ENCODE measurements at places on chromosomes 12 and 14. TPM values are rescaled to one million over a fixed set of nuclear protein-coding genes. Genes with fewer than 3 reads are reported as not detected.
A peak's percentile ranks its signal among the peaks of the same experiment; 100 is the strongest.

DNA sequence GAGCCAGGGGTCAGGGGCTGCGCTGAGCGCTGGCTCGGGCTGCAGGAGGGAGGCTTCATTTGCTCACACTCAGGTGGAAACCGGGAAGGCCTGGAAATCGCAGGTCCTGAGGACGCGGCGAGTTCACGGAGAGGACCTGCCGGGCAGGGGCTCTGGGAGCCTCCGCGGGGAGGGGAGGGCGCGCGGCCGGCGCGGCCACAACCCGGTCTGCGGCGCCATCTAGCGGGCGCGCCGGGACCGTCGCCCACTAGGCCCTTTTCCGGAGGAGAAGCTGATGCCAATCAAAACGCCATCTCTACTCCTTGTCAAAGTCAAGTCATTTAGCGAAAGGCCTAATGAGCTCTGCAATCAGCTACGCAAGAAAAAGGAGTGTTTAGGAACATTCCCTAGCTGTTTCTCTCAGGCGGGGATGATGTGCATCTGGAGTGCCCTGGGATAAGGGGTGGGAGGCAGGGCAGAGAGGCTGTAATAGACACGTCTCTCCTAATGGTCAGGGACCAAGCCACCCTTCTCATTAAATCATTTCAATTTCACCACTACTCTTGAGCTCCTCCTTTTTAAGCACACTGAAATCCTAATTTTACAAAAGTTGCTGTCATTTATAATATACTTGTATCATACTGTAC is 885.8 kb upstream of the TMEM132C start:
- no peaks in the 10 kb centered on the region for H3K36me3 ChIP-seq
- no peaks in the 10 kb centered on the region for H3K4me1 ChIP-seq
- DNase-seq, result peak; percentile 47
- H3K4me3 ChIP-seq, result no peak overlapping the region
- H3K27me3 ChIP-seq, result peaks cover 2% of the 10 kb centered on the region

DNA sequence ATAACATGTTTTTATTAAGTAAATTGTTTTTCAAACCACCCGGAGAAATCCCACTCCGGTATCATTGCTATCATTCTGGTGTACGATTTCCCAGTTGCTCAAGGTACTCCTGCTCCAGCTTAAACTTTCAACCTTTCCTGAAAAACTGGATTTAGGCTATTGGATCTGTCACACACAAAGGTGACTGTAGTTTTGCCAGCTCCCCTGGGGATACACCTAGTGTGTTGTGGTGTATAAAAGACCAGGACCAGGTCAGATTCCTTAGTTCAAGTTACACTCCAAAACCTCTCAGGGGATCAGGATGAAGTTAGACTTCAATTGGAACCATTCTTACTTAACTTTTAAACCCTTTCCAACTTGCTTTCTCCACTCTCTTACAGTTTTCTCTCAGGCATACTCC is 303.9 kb downstream of the NOVA1 start:
- no peak overlapping the region for H3K4me3 ChIP-seq
- H3K27me3 ChIP-seq, result no peaks in the 10 kb centered on the region
- no peak overlapping the region for H3K27ac ChIP-seq
- no peaks in the 10 kb centered on the region for H3K36me3 ChIP-seq
- no peak for DNase-seq
- no peaks in the 10 kb centered on the region for H3K4me1 ChIP-seq

GRCh38 chr14:54809767-54810166 is 92.9 kb downstream of the GCH1 start:
- no peak for DNase-seq
- H3K4me3 ChIP-seq, result no peak overlapping the region
- peaks cover 11% of the 10 kb centered on the region for H3K4me1 ChIP-seq
- H3K27me3 ChIP-seq, result no peaks in the 10 kb centered on the region

- no peaks in the 10 kb centered on the region for H3K27me3 ChIP-seq
- H3K36me3 ChIP-seq, result no peaks in the 10 kb centered on the region
- no peak overlapping the region for H3K4me3 ChIP-seq
- no peak for DNase-seq
- no peak overlapping the region for H3K27ac ChIP-seq
These were observed 69.9 kb downstream of the SDR9C7 start for GRCh38 chr12:56864318-56864717.

GRCh38 chr12:55703901-55704761 is 3.6 kb downstream of the ITGA7 start:
- peak overlapping the region; percentile 86 for H3K4me3 ChIP-seq
- peak; percentile 92 for DNase-seq
- H3K4me1 ChIP-seq, result peaks cover 75% of the 10 kb centered on the region
- peaks cover 11% of the 10 kb centered on the region for H3K27me3 ChIP-seq

DNA sequence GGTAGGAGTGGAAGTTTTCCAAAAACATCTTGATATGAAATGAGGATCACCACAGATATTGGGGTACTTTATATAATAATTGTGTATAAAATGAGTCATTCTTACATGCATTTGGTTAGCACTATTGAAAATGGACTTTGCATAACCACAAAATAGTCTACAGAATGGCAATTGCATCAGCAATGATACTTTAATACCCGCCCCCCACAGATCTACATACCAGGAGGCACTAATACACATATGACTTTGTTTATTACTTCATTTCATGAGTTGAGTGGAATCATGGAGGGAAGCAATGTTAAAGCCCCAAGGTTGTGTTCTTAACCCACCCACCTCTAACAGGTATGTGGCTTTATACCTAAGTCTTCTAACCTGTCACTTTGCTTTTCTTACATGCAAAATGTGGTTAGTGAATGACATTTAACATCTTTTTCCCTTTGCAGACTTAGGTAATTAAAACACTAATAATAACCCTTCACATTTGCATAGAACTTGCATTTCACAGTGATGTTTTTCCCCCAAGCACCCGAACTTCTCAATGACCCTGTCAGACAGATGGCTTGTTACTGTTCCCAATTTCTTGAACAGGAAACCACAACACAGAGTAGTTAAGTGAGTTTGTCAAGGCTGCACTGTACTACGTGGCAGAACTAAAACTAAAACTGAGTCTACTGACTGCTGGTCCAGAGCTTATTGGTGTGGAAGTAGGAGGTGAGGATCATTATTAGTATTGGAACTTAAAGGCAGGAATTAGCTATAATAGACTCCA is 101.9 kb downstream of the NPAS3 start:
- no peaks in the 10 kb centered on the region for H3K4me1 ChIP-seq
- DNase-seq, result no peak
- no peaks in the 10 kb centered on the region for H3K36me3 ChIP-seq
- no peak overlapping the region for H3K4me3 ChIP-seq
- H3K27me3 ChIP-seq, result no peaks in the 10 kb centered on the region

- peaks cover 2% of the 10 kb centered on the region for H3K4me1 ChIP-seq
- peak; percentile 91 for DNase-seq
- no peaks in the 10 kb centered on the region for H3K36me3 ChIP-seq
- peak overlapping the region; percentile 56 for H3K27ac ChIP-seq
- H3K27me3 ChIP-seq, result no peaks in the 10 kb centered on the region
These were observed 146.8 kb upstream of the LRIG3 start for GRCh38 chr12:59067083-59067482.

DNA sequence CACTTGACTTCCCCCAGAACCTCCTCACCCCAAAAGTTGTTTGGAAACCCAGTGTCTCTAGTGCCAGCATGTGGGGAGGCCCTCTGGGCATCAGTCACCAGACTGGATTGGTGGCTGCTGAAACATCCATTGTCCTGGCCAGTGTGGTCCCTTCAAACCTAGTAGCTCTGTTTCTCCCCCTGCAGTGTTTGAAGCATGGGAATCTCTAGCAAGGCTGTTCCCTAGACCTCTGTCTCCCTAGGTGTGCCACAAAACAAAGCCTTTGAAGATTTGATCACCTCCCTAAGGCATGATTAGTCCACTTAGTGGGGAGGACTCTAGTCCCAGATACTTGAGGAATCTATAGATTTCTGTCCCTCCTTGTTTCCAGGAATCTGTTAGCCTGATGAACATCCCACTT is 60.3 kb downstream of the ARF6 start:
- peaks cover 12% of the 10 kb centered on the region for H3K4me1 ChIP-seq
- no peaks in the 10 kb centered on the region for H3K36me3 ChIP-seq
- no peaks in the 10 kb centered on the region for H3K27me3 ChIP-seq
- no peak overlapping the region for H3K4me3 ChIP-seq

GRCh38 chr14:99244941-99245563 is 26.9 kb downstream of the BCL11B start:
- peaks cover 49% of the 10 kb centered on the region for H3K4me1 ChIP-seq
- H3K27ac ChIP-seq, result peak overlapping the region; percentile 14

- peaks cover 7% of the 10 kb centered on the region for H3K4me1 ChIP-seq
- H3K4me3 ChIP-seq, result no peak overlapping the region
- DNase-seq, result no peak
- H3K27ac ChIP-seq, result no peak overlapping the region
- no peaks in the 10 kb centered on the region for H3K27me3 ChIP-seq
- peaks cover 26% of the 10 kb centered on the region for H3K36me3 ChIP-seq
These were observed 10.4 kb upstream of the EID3 start for GRCh38 chr12:104292872-104293794.

DNA sequence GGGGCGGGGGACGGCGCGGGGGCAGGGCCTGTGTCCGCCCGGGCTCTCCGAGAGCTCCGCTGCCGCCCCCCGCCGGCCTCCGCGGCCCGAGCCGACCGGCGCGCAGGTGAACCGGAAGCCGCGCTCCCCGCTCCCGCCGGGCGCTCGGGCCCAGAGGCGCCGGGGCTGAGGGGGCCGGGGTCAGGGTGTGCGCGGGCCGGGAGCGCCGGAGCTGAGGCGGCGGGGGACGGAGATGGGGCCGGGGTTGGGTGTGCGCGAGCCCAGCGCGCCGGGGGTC is 431 bp downstream of the HIP1R start:
- DNase-seq, result peak; percentile 37
- no peak overlapping the region for H3K27ac ChIP-seq
- H3K4me3 ChIP-seq, result peak overlapping the region; percentile 42
- H3K4me1 ChIP-seq, result peaks cover 17% of the 10 kb centered on the region
- H3K36me3 ChIP-seq, result no peaks in the 10 kb centered on the region

DNA sequence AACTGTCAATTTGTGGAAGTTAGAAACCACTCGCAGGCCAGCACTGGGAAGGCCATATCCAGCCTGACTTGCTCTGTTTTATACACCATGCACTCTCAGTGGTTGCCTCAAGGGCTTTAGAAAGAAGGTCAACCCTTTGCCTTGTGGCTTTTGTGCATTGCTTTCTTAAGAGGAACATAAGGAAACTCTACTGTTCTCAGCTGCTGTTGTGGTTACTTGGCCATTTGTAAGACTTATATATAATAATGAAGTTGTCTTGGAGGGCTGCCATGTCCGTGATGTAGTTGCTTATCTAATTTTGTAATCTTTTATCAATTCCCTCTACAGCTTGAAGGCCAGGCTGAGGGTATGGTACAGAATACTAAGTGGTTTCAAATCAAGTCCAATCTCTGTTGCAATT is 637.8 kb downstream of the DIO2 start:
- no peaks in the 10 kb centered on the region for H3K36me3 ChIP-seq
- H3K27me3 ChIP-seq, result no peaks in the 10 kb centered on the region
- H3K4me3 ChIP-seq, result no peak overlapping the region

DNA sequence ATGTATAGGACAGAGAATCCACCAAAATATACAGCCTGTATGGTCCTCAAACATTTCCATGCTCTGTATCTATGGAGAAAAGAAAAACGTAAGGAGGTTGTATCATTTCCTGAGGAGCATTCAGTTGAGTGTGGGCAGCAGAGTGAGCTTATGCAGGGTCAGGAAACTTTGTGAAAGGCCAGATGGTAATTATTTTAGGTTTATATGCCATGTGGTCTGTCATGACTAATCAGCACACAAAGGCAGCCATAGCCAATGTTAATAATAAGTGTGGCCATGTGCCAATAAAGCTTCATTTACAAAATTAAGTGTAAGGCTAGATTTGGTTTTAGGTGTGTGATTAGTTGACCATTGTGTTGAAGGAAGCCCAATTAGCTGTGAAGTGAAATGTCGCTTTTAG is 33.2 kb upstream of the A2M start:
- no peak overlapping the region for H3K27ac ChIP-seq
- DNase-seq, result no peak
- H3K4me3 ChIP-seq, result no peak overlapping the region
- no peaks in the 10 kb centered on the region for H3K27me3 ChIP-seq

DNA sequence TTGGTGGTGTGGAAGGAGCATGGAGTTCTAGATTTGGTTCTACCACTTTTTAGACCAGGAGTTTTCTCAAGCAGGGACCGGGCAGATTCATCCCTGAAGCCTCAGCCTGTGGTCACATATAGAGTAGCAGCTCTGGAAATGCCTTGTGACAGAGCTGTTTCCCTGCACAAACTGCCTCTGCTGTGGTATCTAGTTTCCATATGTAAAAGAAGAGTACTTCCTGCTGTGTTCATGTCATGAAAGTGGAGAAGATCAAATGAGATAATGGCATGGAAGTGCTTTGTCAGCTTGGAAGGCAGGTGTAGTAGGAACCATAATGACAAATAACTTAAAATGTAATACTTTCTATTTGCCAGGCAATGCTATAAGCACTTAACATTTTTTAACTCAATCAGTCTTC is 26.1 kb downstream of the OTUB2 start:
- no peak overlapping the region for H3K27ac ChIP-seq
- H3K36me3 ChIP-seq, result peaks cover 93% of the 10 kb centered on the region
- no peaks in the 10 kb centered on the region for H3K4me1 ChIP-seq
- DNase-seq, result no peak
- no peak overlapping the region for H3K4me3 ChIP-seq

- H3K27me3 ChIP-seq, result peaks cover 2% of the 10 kb centered on the region
- H3K27ac ChIP-seq, result peak overlapping the region; percentile 77
- H3K4me3 ChIP-seq, result peak overlapping the region; percentile 41
- H3K4me1 ChIP-seq, result peaks cover 28% of the 10 kb centered on the region
- DNase-seq, result no peak
These were observed 1.1 kb downstream of the PTPN6 start for GRCh38 chr12:6952121-6952862.

- no peak overlapping the region for H3K27ac ChIP-seq
- peak; percentile 92 for DNase-seq
- H3K27me3 ChIP-seq, result no peaks in the 10 kb centered on the region
- H3K36me3 ChIP-seq, result no peaks in the 10 kb centered on the region
These were observed 40.0 kb upstream of the PCNX4 start for GRCh38 chr14:60051721-60052221.

GRCh38 chr12:7129872-7130691 is at the start of gene CLSTN3:
CLSTN3 (plus strand) TSS chr12:7130371; CDS start chr12:7130649, 278 bp downstream.
- peak within 1 kb of the TSS; percentile 67 for H3K27ac ChIP-seq
- H3K4me1 ChIP-seq, result peaks cover 31% of the 10 kb centered on the region
- peaks cover 27% of the 10 kb centered on the region for H3K27me3 ChIP-seq
- peaks cover 5% of the 10 kb centered on the region for H3K36me3 ChIP-seq

DNA sequence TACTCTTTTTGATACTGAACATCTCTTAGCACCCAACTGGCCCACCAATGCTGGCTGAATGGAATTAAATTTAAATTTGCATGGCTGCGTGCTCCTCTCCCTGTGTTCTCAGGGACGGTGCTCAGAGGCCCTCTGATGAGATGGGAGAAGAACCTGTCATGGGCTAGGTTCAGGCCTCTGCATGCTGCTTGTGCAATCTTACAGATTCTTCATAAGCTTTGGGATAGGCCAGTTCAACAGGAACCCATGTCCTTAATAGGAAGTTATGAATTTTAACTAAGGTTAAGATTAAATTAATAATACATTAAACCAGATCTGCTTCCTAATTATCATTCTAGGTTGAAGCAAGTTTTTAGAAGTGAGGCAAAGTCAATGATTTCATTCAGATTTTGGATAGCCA is 119.7 kb upstream of the LRIG3 start:
- DNase-seq, result no peak
- H3K27ac ChIP-seq, result no peak overlapping the region

NELL2 gene
- 1.5 TPM for total RNA-seq

DNAJC22 gene
- 0.04 TPM for total RNA-seq

WNT1 gene
- total RNA-seq, result not detected
